ENCODE measurements at places on chromosomes 1 and 21.
A peak's percentile ranks its signal among the peaks of the same experiment; 100 is the strongest.

- no peak for DNase-seq
These were observed 28.7 kb downstream of the ABCA4 start for GRCh38 chr1:94092210-94092613.

GRCh38 chr1:219676012-219676765 is 63.3 kb upstream of the ZC3H11B start:
- DNase-seq, result peak; percentile 34

- no peak for DNase-seq
These were observed 35.8 kb downstream of the TESK2 start for GRCh38 chr1:45455162-45455561.

GRCh38 chr1:26164036-26164860 is 4.5 kb downstream of the C1orf232 start:
- DNase-seq, result peak; percentile 96

DNA sequence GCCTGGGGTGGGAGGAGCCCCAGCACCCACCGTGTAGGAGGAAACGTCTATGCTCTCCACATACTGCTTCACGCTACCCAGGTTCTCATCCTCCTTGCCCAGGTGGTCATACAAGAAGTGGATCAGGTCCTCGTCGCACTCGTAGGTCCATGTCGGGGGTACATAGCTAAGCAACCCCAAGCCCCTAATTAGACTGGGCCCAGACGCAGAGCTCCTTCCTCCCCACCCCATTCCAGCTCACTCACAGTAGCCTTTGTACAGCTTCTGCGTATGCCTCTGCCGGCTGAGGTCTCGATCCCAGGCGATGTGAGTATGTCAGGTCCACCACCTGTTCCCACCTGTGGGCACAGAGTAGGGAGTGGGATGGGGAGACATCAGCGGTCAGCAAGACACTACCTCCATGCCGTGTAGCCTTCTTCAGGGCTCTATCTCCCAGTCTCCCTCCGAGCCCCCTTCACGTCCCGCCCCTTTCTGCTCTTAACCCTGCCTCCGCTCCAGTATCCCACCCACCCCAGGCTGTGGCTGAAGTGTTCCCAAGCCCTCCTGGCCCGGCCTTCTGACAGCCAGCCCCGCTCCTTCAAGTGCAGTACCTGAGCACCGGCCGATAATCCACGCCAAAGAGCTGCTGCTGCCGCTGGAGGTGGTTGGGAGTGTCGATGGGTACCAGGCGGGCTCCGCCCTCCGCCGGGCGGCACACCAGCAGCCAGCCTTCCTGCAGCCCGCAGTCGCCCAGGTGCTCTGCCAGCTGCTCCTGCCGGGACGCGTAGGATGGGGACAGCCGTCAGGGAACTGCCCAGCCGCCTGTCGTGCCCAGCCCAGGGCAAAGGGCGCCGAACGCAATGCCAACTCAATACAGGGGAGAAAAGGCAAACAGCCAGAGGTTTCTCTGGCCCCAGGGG is 919 bp downstream of the HECTD3 start:
- peak; percentile 80 for DNase-seq

DNA sequence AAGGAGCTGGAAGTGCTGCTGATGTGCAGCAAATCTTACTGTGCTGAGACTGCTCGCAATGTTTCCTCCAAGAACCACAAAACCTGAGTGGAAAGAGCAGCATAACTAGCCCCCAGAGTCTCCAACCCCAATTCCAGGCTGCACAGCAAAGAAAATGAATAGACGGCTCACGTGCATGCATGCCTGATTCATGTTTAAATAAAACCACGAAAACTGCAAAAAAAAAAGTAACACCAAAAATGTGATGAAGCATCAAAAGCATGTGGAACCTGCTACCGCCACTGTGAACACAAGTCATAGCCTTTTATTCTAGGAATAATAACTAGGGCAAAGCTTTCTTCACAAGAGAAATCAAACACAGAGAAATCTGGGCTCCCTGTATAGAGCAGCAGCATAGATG is 9.6 kb upstream of the TRNP1 start:
- DNase-seq, result no peak

DNA sequence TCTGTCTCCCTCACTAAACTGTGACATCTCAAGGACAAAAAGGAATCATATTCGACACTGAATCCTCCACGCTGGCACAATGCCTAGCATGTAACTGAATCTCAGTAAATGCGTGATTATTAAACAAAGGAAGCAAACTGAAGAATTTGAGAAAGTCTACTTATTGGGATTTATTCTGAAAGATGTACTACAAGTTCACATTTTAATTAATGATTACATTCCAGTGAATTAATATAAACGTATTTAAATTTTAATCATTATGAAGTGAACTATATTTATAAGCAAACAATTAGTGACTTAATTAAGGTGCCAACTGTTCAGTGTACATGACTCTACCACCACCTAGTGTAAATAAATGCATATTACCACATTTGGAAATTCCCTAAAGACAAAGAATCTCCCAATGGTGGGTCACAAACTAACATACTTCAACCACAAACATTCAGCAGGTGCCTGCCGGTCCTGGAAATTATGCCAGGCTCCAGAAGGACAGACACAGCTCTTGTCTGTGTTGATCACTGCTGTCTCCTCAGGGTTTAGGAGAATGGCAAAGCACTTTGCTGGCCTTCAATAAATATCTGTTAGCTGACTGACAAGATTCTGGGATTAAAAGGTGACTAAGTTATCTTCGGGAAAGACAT is 56.3 kb downstream of the SMYD3 start:
- peak; percentile 34 for DNase-seq

DNA sequence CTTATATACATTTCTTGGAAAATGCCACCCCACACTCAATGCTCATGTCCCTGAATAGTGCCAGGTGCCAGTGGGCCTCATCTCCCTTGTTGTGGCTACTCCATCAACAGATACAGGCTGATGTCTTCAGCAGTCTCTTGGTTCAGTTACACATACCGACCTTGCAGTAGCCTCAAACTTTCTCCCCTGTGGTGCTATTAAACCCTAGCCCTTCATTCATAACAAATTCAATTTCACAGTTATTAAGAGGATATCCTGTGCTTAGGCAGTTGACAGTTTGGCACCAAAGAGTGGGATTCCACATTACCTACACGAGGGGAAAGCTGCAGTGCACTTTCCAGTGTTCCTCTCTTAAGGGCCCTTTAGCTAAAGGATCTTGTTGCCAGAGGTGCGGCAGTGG is 35.9 kb upstream of the CAMK1G start:
- DNase-seq, result no peak

- DNase-seq, result no peak
These were observed 214.9 kb downstream of the HLX start for GRCh38 chr1:221093903-221094791.

- DNase-seq, result peak; percentile 68
These were observed 6.1 kb upstream of the LHX8 start for GRCh38 chr1:75127916-75128717.

- peak; percentile 78 for DNase-seq
These were observed 1.3 kb upstream of the DUSP23 start for GRCh38 chr1:159779403-159779851.

DNA sequence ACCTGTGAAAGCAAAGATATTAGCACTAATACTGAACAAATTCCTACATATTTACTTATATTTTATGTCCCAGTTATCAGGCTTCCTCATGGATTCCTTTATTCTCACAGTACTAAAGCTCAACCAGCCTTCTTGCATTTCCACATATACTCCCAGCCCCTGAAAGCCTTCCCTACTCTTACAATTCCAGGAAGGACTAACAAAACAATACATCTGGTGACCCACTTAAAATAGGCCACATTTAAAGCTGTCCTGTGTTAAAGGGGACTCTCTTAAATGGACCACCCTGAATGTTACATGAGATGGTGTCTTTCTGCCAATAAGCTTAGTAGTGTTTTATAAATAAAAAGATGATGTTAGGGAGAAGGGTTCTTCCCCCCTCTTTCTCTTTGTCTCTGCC is 54.4 kb downstream of the NTMT2 start:
- no peak for DNase-seq

DNA sequence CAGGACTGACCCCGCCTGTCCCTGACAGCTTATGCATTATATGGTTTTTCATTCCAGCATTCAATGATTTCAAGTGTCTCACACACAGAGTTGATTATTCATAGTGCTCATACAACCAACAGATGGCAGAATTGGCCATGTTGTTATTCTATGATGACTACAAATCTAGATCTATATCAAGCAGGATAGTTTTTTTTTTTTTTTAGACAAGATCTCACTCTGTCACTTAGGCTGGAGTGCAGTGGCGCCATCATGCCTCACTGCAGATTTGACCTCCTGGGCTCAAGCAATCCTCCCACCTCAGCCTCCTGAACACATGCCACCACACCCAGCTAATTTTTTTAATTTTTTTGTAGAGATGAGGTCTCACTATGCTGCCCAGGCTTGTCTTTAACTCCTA is 40.1 kb upstream of the LRRC8D start:
- no peak for DNase-seq

DNA sequence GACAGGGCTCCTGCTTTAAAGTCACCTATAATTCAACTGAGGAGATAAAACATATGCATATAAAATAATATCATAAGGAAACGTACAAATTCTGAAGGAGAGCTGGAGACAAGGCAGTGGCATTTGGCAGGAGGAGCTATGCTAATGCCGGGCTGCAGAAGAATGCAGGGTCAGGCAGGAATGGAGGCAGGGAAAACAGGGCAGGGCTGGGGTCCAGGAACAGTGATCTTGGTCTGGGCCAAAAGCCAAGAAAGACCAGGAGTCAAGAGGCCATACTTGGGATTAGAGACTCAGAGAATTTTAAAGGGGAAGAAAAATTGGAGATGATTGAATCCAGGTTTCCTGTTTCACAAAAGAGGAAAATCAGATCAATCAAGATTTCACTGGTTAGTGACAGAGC is 20.0 kb upstream of the BRDT start:
- no peak for DNase-seq

GRCh38 chr1:65289449-65289848 is 19.9 kb upstream of the DNAJC6 start:
- no peak for DNase-seq

DNA sequence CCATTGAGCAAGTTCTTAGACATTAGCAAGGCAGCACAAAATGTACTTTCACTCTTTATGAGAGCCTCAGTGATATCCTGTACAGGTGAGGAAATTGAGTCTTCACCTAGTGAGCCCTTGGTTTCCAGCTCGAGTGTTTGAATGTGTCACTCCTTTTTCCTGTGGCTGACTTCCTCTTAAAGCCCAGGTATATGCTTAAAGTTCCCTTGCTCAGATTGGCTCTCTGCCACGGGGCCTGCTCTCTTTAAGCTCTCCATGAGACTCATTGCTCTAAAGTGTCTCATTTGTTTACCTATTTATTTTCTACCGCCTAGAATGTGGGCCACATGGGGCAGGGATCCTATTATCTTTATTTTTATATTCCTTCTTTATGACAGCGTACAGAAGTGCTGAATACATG is 324.9 kb downstream of the SIPA1L2 start:
- no peak for DNase-seq

DNA sequence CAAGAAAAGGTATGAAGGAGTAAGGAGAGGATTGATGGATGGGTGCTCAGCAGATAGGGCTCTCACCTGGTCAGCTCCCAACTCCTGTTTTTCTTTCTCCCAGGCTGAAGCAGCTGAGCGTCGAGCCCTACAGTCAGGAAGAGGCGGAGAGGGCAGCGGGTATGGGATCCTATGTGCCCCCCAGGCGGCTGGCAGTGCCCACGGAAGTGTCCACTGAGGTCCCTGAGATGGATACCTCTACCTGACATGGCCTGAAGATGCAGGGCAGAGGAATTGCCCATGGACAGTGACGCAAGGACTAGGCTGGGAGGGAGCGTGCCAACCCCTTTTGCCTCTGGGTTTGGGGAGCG is 739 bp downstream of the ZNF593 start:
- DNase-seq, result no peak

DNA sequence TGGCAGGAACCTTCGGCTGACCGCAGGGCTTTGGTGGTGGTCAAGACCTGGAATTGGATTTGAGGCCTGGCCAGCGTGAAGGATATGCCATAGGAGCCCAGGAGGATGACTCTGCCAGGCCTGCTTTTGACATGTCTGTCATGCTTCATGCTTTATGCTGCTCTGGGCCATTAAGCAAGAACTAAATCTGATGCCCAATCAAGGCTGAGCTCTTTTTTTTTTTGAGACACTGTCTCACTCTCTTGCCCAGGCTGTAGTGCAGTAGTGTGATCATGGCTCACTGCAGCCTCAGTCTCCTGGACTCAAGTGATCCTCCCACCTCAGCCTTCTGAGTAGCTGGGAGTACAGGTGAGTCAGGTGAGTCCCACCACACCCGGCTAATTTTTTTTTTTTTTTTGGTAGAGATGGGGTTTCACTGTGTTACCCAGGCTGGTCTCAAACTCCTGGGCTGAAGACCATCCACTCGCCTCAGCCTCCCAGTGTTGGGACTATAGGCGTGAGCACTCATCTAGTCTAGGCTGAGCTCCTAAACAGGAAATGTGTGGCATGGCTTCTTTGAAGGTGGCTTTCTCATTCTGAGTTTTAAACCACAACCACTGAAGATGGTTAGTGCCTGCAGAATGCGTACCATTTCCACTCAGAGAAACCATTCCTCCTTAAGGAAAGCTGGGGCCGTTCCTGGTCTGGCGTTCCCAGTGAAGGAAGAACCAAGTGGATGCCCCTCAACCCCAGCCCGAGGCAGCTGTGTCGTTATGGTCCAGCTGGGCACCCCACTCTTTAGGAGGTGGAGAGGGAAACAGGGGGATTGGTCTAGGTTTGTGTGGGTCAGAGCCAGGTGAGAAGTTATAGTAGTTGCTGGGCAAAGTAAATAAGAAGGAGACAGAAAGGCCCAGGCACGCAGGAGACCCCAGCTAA is 34.2 kb upstream of the ATP5PO start:
- no peak for DNase-seq

DNA sequence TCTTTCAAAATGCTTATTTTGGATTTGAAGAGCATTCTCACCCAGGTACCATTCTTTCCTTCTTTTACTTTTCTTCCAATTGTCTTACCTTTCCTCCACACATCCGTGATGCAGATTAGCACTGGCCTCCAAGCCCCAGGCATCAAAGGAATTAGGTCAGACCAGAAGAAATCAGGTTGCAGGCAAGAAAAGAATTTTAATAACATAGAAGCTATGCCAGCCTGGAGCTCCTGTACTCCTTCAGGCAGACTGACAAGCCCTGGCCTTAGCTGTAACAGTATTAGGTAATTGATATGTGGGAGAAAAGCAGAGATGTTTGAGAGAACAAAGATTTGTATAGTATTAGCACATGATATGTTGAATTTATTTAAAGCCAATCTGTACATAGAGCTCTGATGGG is 390.4 kb upstream of the ADGRL2 start:
- no peak for DNase-seq

GRCh38 chr21:39048064-39048463 is 135.2 kb downstream of the PSMG1 start:
- no peak for DNase-seq

- DNase-seq, result peak; percentile 68
These were observed 221.2 kb downstream of the FMN2 start for GRCh38 chr1:240312872-240313271.

DNA sequence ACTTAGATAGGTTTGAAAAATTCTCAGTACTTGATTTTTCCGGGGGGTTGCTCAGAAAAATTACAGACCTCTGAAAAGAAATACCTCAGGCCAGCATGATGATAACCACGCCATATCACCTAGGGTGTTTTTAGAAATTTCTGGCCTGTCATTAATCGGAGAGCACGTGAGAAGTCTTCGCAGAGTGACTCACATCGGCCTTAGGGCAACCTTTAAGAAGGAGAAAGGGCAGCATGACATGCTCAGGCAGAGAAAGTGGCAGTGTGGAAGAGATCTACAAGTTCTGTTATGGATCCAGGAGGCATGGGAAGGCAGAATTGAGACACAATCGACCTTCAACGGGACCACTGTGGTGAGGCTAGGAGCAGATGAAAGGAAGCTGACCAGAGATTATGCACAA is 506.3 kb downstream of the LMO4 start:
- DNase-seq, result no peak

- DNase-seq, result no peak
These were observed at the start of gene NHLH1 for GRCh38 chr1:160366731-160367515. Gene NHLH1, plus strand, starts transcription at chr1:160367071. Its CDS starts 3,661 bp downstream, at chr1:160370732.

- no peak for DNase-seq
These were observed 54.8 kb downstream of the SSX2IP start for GRCh38 chr1:84635429-84635828.
